Bronchial epithelial cell (primary cell): ENCODE measurements at places on chromosomes 11 and 22. TPM values are rescaled to one million over a fixed set of nuclear protein-coding genes. Genes with fewer than 3 reads are reported as not detected.

- peak; percentile 90 for DNase-seq
Observed at GRCh38 chr11:73854680-73855079, 22.0 kb downstream of the COA4 start.

DNA sequence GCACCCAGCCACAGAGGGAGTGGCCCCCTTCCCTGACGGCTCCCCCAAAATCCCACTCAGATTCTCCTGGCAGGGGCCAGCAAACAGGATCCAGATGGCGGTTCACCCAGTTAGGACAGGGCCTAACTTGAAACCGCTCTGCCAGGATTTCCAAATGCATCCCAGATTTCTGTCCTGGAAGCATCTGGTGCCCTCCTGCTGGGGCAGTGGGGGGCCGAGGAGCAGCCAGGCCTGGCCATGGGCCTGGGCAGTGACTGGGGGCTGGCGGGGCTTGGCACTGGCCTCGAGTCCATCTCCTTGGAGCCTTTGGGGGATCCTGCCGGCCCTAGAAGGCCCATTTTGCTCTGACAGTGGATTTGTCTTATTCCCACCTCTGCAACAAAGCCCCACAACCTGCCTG, 17.9 kb upstream of the EMID1 start:
- DNase-seq: no peak

Gene BCL2L13
- total RNA-seq: 48.4 and 54.3 TPM in 2 replicates

Gene CHRDL2
- total RNA-seq: not detected in 2 replicates

- no peak for DNase-seq
Observed at GRCh38 chr22:40463017-40463631, 92.7 kb downstream of the SGSM3 start.

DNA sequence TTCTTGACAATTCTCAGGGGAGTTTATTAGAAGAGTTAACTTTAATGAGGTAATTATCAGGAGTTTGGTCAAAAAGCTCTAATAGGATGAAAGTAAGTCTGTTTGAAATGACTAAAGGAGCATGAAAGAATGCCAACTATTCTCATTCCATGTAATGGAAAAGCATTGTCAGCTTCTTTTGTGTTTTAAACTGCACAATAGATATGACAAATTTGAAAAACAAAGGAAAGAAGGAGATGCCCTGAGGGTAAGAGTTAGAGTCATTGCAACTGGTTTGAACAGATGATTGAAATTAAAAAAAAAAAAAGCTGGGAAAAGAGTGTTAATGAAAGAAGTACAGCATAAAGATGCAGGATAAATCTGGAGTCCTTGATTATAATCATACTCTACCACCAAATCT, 296.8 kb upstream of the FOLH1 start:
- DNase-seq: peak; percentile 7

Gene IGLL1
- total RNA-seq: not detected in 2 replicates

DNA sequence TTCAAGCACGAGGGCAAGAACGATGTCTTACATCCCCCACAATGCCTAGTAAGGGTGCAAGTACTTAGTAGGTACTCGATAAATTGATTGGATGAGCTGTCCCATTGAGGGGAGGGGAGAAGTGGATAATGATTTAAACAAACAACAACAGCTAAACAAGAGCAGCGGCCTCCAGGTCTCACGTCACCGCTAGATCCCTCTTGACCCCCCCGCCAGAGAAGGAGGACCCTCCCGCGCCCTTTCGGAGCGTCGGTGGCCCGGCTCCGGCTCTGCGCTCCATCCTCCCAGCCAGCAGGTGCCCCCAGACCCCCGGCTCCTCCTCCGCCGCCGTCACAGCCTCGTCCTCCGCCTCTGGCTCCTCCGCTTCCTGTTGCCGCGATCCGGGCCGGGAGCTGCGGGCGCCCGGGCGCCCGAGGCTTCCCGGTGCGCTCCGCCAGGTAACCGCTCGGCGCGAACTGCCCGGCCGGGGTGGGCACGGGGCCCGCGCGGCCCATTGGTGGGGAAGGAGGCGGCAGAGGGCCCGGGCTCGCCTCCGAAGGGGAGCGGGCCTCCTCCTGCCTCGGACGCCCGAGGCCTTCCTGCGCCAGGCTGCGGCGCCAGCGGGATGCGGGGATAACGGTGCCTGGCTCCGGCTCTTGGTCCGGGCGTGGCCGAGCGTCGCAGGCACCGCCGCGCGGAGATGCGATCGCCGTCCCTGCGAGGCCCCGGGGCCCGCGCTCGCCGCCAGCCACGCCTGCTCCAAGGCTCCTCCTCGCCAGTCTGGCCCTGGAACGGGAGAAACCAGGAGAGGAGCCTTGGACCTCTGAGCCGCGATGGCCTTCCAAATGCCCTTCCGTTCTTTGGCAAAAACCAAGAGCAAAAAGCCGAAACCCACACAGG, at the start of gene TLCD5:
Gene TLCD5 (plus strand): TSS at position 368 of the 879 bp plus-strand sequence. CDS start 2,143 bp downstream, outside the sequence.
- no peak for DNase-seq

Gene NCAPD3
- 4.2 and 5.1 TPM in 2 replicates for total RNA-seq

GRCh38 chr11:66084821-66085475, 14.9 kb downstream of the PACS1 start:
- DNase-seq: no peak

Gene CASP5
- 6.9 TPM in 1 of 2 replicates, not detected in the other for total RNA-seq

Gene CNGA4
- total RNA-seq: 0.26 TPM in 1 of 2 replicates, not detected in the other

Gene RTCB
- 107 and 165 TPM in 2 replicates for total RNA-seq

Gene SAA4
- total RNA-seq: not detected in 2 replicates

GRCh38 chr11:112723676-112724495, 237.3 kb upstream of the NCAM1 start:
- DNase-seq: no peak

Gene NRXN2
- under 0.01 TPM in 1 of 2 replicates, not detected in the other for total RNA-seq

DNA sequence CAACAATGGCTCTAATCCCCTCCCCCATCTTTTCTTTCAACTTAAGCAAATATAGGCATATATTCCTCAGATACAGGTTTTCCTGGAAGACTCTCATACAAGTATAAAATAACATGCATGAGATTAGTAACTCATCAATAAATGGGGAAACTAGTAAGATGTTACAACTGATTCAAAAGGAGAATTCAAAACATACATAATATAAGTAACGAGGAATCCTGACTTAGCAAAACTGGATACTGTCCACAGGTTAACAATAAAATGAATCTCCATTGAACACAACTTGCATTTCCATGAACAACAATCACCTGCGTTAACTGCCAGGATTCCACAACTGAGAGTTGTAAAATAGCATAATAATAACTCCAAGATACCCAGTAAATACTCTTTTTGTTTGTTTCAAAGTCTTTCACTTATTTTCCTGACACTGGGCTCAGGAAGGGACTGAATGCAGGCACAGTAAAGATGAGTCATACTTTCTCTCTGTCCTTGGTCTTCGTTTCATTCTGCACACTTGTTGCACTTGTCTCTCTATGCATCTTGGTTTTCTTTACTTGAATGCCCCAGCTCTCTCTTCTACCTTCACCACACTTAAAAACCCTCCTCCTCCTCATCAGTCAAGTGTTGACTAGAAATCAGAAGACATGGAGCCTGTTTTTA, 8.1 kb downstream of the APIP start:
- DNase-seq: no peak

GRCh38 chr11:133816146-133816870, 29.0 kb downstream of the SPATA19 start:
- no peak for DNase-seq

- peak; percentile 47 for DNase-seq
Observed at GRCh38 chr11:19890308-19890707, 177.7 kb downstream of the NAV2 start.

DNA sequence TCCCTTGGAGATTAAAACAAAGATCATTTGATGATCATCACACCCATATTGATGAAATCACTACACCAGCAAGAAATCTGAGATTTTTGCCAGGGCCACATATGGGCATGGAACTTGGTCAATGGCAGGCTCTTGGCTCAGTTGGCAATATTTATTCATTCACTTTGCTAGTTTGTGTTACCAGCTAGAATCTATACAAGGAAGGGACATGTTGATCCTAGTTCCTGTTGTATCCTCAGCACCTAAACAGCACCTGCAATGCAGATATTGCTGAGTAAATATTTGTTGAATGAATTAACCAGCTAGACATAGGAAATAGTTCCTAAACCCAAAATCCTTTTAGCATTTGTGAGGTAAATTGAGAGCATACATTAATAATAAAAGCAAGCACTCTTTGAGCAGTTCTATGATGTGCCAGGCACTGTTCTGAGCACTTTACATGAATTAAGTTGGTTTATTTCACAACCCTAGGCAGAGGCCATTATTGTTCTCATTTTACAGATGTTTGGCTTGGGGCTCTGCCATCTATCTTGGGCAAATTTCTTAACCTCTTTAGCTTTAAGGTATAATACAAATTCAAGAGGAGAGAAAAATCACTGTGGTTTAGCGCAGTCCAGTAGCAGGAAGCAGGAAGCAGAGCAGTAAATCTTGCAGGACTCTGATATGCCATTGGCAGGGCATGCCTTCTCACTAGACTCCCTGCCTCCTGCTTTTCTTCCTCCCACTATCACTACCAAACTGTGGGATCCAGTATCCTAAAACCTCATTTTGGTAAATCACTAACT, 1.6 kb downstream of the TRIM68 start:
- peak; percentile 11 for DNase-seq

DNA sequence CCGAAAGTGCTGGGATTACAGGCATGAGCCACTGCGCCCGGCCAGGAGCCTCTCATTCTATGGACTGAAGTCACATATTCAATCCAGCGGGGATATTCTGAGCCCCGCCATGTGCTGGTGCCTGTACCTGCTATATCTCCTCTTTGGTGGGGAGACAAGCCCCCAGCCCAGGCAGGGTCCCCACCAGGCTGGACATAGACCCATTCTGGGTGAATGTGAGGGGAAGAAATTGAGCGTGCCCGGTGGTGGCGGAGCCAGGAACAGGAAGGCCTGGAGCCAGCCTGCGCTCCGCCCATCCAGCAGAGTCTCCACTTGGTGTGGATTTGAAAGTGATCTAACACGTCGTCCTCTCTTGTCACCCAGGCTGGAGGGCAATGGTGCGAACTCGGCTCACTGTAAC, 38.0 kb upstream of the CSNK1E start:
- no peak for DNase-seq

- DNase-seq: no peak
Observed at GRCh38 chr11:114081641-114082414, 22.3 kb downstream of the ZBTB16 start.

DNA sequence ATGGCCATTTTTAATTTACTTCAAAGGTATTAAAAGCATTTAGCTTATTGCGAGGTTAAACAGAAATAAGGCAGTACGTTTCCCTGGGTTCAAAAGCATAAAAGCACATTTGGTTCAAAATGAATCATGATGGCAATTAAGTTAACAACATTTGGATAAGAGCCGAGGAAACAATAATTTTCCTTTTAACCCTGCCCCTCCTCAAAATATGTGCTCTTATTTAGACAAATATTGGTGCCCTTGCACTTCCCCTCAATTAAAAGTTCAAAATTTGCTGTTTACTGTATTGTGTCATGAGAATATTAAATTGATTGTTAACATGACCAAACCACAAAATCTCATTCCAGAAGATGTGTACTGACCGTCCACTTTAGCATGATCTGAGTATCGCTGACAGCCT, 48.7 kb downstream of the VSIG10L2 start:
- DNase-seq: no peak

GRCh38 chr11:83649528-83649855, 363.3 kb upstream of the CCDC90B start:
- no peak for DNase-seq

Gene OMP
- not detected in 2 replicates for total RNA-seq

Gene NCF4
- total RNA-seq: not detected in 2 replicates

GRCh38 chr11:2565447-2566222, 120.8 kb downstream of the KCNQ1 start:
- no peak for DNase-seq

DNA sequence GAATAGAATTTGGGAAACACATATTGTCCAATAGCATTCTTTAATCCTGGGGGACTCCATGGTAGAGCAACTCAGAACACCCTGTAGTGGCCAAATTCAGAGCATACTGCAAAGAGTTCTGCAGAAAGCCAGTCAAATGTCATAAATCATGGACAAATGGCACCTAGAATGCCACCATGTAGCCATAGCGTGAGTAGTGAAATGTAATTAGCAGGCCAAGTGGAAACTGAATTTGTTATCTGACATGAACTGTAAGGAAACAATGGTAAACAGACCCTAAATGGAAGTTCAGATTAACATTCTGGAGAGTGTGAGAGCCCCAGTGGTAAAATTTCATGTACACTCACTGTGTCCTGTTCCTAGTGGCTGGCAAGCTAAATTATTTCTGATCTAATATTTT, 7.0 kb upstream of the PRSS23 start:
- DNase-seq: no peak

DNA sequence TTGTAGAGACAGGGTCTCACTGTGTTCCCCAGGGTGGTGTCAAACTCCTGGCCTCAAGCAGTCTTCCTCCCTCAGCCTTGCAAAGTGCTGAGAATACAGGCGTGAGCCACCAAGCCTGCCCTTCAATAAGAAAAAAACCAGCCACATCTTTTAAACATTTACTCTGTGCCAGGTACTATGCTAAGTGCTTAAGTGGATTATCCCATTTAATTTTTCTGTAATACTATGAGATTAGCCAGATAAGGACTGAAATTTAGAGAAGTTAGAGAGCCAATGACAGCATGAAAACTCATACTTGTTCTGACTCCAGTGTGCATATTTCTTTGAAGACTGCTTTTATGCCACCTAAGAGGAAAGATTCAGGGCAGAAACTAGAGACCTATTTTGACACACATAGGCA, 35.7 kb downstream of the PPME1 start:
- DNase-seq: no peak

DNA sequence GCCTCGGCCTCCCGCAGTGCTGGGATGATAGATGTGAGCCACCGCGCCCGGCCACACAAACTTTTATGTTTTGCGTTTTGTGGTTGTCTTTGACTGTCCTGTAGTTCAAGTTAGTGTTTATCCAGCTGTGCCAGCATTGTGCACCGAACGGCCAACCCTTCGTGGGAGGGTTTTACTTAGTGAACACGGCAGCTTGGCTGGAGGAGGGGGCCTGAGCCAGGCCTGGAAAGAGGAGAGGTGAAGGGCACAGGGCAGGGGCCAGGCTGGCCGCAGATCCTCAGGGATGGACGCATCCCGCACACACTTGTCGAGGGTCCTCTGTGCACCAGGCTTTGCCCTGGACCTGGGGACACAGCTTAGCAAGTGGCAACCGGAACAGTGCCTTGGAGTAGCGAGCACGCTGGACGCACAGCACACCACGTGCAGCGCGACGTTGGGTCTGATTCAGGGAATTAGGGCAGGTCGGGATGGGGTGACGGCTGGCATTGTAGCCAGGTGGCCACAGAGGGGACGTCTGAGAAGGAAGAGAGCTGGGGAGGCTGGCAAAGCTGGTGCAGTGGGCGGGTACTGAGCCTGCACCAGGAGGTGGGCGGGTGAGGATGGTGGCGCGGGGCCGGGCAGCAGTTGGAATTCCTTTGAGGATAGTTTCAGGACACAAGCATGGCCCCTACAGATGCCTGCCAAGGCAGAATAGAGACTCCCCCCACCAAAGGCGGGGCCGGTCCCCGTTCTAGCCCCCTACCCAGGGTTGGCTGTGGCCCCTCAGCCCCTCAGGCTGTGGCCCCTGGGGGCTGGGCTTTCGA, 13.4 kb downstream of the EPS8L2 start:
- DNase-seq: no peak

Gene NPTXR
- total RNA-seq: under 0.01 TPM in 2 replicates

- DNase-seq: no peak
Observed at GRCh38 chr11:119029069-119029339, 1.7 kb downstream of the SLC37A4 start.

Gene MS4A2
- total RNA-seq: not detected in 2 replicates

Gene ABCG4
- under 0.01 and 0.13 TPM in 2 replicates for total RNA-seq

GRCh38 chr11:2699185-2699530, 636 bp downstream of the KCNQ1OT1 start:
- no peak for DNase-seq

Gene SYNGR1
- 0.26 and 2.0 TPM in 2 replicates for total RNA-seq

GRCh38 chr11:92885600-92885999, 83.9 kb upstream of the MTNR1B start:
- peak; percentile 11 for DNase-seq
